ENCODE measurements at places on chromosomes 6 and 20. TPM values are rescaled to one million over a fixed set of nuclear protein-coding genes. Genes with fewer than 3 reads are reported as not detected.
A peak's percentile ranks its signal among the peaks of the same experiment; 100 is the strongest.

GRCh38 chr6:118436482-118436881 is 111.6 kb upstream of the PLN start:
- DNase-seq = no peak

- no peak for DNase-seq
These were observed 59.4 kb upstream of the TMEM200A start for GRCh38 chr6:130306377-130306776.

DNA sequence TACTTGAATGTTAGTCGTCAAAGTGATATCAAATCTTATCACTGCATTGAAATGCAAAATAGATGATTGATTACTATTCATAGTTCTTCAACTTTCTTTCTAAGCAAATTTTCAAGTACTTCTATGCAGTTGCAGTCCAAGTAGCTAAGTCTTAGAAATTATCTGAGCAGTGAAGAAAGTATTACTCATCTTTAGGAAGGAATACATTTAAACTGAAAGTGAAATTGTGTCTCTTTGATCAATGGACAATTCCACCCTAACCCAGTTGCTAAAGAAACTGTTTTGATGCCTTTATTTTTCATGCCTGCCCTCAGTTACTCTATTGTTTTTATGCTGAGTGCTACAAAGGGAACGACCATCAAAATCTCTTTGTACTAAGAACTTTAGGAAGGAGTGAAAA is 337.4 kb downstream of the GRIK2 start:
- DNase-seq = no peak

DNA sequence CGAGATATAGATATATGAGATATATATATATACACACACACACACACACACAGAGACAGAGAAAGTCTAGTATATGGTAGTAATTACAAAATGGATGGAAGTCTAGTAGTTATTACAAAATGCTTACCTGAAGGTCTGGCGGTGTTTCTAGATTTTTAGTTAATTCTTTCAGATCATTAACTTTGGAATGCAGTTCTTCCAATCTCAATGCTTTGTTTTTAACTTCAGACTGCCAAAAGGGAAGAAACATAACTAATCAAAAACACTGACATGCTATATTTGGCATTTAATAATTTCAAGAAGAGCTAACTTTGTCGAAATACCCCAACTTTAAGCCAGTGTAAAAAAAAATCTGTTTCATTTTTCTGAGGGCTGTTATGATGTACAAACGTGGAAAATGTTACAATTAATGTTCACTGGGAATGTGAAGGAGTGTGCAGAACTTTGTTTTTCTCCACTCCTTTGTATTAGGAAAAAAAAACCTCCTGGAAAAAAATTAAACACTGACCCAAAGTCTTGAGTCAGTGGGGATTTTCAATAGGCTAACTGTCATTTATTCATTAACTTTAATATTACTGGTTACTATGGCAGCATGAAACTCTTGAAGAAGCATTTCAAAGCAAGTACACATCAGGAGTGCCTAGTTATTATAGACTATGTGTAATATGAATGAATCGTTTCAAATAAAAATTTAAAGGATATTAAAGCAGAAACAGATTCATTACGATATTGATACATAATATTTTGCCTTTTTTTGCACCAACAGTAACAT is 232.9 kb downstream of the SYNE1 start:
- no peak for DNase-seq

DNA sequence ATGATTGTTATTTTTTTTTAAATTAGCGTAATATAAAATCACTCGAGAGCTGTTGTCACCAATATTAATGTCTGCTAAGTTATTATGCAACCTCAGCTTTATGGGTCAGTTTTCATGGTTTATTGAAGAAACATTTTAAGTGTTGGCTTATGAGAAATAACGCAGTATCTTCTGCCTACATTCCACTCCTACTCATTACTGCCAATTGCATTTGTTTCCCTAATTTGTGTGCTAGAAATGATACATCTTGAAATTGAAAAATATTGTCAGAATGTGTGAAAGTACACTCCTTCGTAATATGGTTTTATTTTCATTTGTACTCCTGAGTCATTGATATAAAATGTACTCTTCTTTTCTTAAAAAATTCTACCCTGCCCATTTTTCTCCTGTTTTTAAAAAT is 333.3 kb upstream of the HSF2 start:
- no peak for DNase-seq

DNA sequence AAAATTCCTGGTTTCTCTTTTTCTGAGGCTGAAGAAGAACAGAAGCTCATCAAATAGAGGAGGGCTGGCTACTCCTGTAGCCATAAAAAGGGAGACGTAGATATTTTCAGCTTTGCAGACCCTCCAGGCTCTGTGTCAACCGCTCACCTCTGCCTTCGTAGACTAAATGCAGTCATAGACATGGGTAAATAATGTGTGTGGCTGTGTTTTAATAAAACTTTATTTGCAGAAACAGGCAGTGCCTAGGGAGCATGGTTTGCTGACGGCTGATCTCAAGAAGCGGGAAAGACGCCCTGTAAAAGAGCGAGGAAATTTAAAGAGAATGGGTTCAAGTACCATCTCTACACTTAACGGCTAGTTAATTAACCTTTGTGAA is 171.8 kb downstream of the BCAS1 start:
- no peak for DNase-seq

DNA sequence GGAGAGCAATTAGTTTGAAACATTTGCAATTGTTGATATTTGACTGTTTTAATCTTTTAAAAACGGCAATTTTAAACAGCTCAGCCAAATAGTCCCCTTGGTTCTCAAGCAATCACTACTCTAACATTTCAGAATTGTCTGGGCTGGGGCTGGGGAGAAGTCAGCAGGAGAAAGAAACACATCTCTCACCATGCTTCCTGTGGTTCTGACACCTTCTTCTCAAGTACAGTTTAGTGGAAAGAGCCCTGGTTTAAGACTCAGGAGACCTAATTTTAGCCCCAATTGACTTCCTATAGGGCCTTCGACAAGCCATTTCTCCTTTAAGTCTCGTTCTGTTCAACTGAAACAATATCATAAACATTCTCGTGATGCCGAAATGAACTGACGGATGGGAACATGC is 168.4 kb upstream of the CDYL start:
- DNase-seq = peak; percentile 81

DNA sequence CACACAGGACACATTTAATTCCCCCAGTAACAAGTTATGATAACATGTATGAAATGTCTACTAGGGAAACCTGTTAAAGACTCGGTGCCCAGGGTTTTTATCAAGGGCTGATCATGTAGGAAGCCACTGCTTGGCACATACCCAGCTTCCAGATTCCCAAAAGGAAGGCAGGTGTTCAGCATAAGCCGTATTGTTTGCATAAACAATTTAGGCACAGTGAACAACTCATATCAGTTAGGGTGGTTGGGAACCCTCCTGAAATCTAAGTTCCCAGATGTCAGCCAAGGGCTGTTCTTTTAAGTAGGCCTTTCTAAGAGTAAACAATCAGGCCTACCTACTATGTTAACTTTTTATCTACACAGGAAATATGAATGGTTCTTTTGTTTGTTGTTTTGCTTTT is 74.1 kb downstream of the ASXL1 start:
- DNase-seq = no peak

- DNase-seq = no peak
These were observed 49.2 kb downstream of the EIF2S2 start for GRCh38 chr20:34062570-34063482.

Gene BFSP1
- 0.20 TPM for total RNA-seq

Gene TTLL9
- total RNA-seq = not detected

Gene ADTRP
- total RNA-seq = not detected

Gene PLCB4
- total RNA-seq = not detected

Gene DYNLT2
- 1.5 TPM for total RNA-seq

Gene PPIL6
- total RNA-seq = not detected

All from natural killer cell treated with Interleukin-12 subunit alpha and Interleukin-12 subunit beta and Interleukin-15 and Interleukin-18, amount 100 ng/mL, for 72 hours (primary cell).